Stimulated activated CD4-positive, alpha-beta T cell treated with anti-CD3 and anti-CD28 coated beads, TNF-alpha, amount 100 ng/mL, for 4 hours (primary cell): ENCODE measurements at places on chromosomes 1 and 21.

DNA sequence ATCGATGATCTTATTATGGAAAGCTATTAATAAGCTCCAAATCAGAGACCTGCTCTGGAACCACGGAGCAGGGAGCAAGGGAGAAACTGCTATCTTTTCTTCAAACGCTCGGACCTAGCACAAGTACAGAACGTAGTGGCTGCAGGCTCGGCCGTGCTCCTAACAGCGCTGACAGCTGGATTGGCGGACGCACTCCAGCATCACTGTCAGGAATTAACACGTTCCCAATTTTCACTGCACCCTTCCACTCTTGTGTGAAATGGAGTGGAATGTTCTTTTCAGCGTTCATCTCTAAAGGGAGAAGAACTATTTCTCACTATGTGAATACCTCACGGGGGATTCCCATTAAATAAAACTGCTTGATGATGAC is 106.9 kb downstream of the ZNF281 start:
- DNase-seq, result no peak

GRCh38 chr1:92356956-92357355 is 58.1 kb downstream of the RPAP2 start:
- DNase-seq, result no peak

DNA sequence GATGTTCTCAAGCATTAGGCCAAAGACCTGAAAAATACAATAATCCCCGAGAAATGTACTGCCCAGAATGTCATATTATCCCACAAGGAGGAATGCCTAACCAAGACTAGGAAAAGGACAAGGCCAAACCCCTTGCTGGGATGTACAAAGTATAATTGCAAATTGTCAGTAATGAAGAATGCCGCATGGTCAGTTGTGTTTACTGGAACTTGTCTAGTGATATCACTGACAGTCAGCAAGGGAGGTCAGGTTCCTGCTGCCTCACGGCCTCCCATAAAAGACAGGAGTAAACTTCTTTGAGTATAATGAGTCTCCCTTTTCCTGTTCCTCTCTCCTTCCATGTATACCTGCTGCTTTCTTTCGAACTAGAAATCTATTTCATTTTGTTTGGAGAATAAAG is 222.8 kb downstream of the RHOU start:
- no peak for DNase-seq

DNA sequence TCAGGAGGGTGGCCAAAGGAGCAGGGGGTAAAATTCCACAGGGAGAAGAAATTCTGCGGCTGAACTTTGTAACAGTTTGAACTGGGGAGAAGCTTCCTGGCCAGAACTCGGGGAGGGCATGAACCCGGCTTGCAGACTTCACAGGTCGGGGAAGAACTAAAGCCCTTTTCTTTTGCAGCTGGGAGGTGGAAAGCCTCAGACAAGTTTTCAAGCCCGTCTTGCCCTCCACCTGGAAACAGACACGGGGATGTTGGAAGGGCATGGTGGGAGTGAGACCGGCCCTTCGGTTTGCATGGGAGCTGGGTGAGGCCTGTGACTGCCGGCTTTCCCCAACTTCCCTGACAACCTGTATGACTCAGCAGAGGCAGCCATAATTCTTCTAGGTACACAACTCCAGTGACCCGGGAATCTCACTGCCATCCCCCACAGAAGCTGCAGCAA is 11.3 kb downstream of the THEM4 start:
- DNase-seq, result no peak

DNA sequence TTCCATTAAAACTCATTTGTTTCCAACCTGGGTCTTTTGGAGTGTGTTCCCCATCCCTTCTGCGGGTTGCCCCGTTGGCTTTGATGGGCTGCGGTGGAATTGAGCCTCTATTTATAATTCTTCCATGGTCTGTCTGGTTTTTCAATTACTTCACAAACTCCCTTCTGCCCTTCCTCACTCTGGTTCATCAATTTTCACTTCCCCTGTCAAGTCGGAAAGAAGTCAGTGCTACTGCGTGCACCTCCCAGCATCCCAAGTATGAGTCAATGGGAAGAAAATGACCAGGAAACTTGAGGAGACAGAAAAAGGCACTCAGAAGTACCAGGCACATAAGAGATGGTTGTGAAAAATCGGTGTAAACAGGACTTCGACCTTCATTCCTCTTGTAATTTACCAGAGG is 126.2 kb downstream of the KAZN start:
- DNase-seq, result no peak

DNA sequence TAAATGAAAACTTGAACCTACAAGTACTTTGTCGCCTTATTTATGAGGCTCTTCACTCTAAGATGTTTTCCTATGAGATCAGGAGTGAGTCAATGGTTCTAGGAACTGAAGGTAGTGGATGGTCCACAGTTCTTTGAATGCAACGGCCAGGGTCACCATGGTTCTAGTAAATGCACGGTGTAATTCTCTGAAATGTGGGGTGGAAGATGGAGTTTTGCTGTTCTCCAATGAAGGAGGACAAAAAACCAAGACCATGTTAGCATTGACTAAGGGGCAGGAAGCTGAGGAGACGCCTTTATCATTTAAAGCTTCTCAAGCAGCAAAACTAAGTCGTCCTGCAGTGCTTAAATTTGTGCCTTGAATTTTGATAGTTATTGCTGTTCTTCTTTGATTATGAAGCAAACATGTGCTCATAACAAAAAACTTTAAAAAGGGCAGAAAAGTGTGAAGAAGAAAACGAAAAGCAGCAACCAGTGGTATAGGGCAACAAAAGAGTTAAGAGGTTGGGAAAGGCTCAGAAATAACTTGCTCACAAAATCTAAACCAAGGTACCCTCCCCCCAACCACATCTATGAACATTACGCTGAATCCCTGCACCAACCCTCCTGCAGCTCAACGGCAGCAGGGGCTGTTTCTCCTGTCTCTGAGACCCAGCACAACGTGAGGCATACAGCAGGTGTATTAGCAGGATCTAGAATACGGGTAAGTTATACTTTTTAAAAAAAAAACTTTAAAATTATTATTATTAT is 85.0 kb downstream of the MRPL37 start:
- DNase-seq, result no peak

- DNase-seq, result no peak
These were observed 64.8 kb downstream of the NAV1 start for GRCh38 chr1:201603613-201604232.

- no peak for DNase-seq
These were observed 78.7 kb upstream of the ZNF281 start for GRCh38 chr1:200488375-200489165.

DNA sequence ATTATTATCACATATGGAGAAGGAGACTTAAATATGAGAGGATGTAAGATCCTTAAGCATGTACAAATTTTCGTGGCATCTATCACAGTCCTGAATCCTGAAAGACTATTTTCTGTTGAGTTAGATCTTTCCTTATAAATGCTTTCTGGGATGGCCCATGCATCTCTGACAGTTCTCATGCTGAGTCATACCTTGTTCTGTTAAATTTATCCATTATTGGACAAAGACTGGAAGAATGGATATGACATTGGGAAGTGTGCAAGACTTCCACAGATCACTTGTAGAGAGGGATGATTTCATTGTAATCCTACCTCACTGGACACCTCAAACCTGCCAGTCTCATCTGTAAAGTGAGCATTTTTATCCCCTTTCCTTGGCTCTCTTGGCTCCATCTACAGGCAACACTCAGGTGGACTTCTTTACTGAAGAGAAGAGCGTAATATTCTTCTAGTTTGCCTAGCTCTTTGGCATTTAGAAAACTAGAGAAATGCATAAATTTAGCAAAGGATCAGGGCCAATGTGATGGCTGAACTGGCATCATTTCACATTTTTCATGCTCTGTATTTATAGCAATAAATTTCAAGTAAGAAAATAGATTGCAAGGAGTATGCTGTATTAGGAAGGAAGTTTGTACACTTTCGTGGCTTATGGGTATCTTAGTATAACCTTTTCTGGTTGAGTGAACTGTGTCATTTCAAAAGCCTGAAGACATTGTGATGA is 128.2 kb downstream of the NFIA start:
- DNase-seq, result no peak
